ENCODE measurements at places on chromosomes 1 and 21.

- peak; percentile 43 for DNase-seq
These were observed at the start of gene SHISAL2A for GRCh38 chr1:52632732-52633290. TSS of gene SHISAL2A (plus strand) at chr1:52633168. CDS start at chr1:52633494, 326 bp downstream.

GRCh38 chr1:39359028-39359570, 132.3 kb upstream of the BMP8A start:
- DNase-seq, result no peak

- no peak for DNase-seq
These were observed 36.3 kb downstream of the TMEM51 start for GRCh38 chr1:15189692-15190370.

GRCh38 chr1:61081144-61081685, 1.1 kb upstream of the NFIA start:
- no peak for DNase-seq

DNA sequence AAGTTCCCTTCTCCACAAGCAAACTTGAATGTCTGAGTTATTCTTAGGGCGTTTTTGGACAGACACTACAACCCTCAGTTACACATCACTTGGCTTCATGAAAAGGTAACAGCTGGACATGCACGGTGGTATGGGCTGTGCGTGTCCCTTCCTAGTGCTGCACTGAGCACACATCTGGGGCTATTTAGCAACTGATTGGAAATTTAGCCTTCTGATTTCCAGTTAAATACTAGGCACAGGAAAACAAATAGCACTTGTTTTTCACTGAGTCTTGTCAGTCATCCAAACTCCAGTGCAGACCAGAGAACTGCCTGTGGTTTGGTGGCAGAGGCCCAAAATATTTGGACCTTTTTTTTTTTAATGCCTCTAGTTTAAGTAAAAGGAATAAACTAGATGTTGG, 134.7 kb downstream of the TGFBR3 start:
- DNase-seq, result no peak

DNA sequence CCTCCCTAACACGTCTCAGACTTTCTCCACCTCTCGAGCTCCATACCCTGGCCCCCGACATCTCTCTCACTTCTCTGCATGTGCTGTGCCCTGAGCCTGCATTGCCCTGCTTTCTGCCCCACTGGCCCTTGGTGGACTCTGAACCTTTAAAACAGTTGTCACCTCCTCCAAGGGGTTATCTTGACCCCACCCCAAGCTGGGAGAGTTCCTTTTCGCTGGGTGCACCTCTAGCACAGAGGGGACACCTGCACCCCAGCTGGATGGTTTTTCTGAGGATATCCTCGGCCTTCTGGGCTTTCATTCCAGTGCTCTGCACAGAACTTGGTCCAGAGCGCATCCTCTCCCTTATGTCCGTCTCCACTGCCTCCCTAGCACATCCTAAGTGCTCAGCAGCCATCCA, 4.2 kb upstream of the CDCP2 start:
- DNase-seq, result no peak

GRCh38 chr1:55262822-55263221, 47.7 kb upstream of the USP24 start:
- no peak for DNase-seq

GRCh38 chr1:103190766-103191165, 82.4 kb upstream of the COL11A1 start:
- no peak for DNase-seq

DNA sequence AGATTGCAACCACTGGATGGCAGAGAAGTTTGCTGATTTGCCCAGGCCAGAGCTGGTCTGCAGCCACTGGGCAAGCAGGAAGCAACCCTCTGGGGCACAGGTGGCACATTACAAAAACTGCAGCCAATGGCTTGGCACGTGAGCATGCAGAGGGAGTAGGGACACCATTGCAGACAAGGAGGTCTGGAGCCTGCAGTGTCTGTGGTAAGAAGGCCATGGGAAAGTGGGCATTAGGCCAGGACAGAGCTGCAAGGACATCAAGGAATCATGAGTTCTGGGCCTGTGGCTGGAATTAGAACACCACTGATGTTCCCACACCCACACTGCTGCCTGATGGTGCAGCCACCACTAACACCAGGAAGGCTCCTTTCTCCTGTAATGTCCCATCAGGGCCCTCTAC, 113.0 kb downstream of the TSEN15 start:
- no peak for DNase-seq

GRCh38 chr1:202210385-202210784, 16.8 kb downstream of the LGR6 start:
- DNase-seq, result no peak

DNA sequence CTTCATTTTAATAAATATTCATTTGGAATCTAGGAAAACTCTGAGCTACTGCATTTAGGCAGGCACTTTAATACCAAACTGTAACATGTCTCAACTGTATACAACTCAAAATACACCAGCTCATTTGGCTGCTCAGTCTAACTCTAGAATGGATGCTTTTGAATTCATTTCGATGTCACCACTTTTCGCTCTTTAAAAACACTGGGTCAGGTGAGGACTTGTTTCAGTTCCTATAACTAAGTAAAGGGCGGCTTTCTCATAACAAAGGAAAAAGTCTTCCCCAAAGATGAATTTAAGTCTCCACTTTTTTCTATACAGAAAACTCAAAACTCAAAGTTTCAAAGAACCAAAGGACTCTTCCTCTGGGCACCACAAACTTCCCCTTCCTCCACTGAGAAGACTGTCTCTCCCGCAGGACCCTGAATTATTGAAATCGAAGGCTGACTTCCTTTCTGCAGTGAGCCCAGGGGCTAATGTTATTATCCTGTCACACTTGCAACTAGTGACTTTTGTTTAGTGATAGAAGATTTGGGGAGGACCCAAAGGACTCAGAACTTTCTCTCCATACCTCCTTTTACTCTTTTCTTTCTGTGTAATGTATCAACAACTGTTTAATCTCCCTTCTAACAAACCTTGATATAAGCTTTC, 9.7 kb upstream of the DHX9 start:
- peak; percentile 55 for DNase-seq

- no peak for DNase-seq
These were observed 255.8 kb downstream of the TGFB2 start for GRCh38 chr1:218600968-218601367.

DNA sequence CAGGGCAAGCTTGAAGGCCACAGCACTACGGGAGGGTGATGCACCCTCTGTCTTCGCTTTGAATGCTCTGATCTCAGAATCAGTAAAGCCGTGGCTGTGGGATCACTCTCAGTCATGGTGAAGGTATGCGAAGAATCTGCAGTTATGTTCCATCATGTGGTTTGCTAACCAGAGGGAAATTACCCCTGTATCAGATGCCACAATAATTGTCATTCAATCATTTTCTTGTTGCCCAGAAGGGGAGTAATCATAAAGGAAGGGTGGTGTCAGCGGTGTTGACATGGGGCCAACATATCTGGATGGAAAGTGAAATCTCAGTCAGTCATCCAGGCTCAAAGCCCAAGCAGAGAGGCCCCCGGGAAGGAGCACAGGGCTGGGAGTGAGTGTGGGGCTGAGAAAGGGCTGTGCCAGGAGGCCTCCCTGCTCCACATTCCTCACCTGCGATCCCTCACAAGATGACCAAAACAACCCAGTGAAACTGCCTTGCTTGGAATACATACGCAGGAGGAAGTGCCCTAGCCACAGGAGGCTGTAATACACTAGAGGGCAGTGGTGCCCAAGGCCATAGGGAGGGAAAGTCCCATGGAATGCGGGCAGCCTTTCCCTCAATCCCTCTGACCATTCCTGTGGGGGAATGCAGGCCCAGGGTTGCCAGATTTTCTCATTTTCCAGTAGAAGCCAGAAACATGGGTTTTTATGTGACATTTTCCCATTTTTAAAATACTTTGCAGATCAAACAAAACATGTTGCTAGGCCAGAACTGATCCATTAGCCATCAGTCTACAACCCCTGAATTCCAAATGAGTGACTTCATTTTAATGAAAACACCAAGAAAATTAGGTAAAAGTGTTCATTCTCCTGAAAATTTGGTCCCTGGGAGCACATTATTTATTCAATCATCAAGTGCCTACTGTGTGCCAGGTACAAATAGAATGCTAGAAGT, 95.7 kb upstream of the VANGL1 start:
- peak; percentile 26 for DNase-seq

DNA sequence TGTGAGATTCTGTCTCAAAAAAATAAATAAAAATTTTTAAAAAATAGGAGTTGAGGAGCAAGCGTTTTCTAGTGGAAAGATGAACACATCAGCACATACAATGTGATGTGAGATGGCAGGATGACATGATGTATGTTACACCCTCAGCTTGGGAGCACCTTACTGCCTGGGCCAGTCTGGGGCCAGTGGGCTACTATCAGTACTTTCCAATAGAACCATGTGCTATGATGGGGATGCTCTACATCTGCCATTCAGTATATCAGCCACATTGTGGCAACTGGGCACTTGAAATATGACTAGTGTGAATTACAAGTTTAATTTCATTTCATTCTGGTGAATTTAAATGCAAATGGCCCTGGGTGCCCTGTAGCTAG, 156.0 kb downstream of the PGBD5 start:
- no peak for DNase-seq

- DNase-seq, result no peak
These were observed 38.0 kb downstream of the LAMC1 start for GRCh38 chr1:183061194-183061593.

DNA sequence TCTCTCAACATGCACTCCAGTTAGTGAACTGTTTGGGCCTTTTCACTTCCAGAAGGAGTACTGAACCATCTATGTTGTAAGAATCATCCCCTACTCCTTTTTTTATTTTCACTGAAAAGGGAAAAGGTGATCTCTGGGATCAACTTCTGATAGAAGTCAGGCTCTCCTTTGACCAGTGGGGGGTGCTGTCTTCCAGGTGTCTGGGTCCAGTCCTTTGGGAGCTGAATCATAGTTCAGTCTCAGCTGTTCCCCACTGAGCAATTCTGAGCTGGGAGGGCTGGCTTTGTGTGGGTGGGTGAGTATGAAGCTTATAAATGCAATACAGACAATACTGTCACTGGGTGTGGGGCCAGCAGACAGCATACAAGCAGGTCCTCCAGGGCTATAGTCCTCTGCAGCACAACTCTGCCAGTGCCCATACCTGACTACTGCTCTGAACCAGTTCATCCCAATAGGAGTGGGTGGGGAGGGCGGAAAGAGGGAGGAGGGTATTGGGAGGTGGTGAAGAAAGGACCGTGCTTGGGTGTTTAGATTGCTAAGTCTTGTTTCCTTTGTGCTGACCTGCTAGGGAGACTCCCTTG, 12.5 kb upstream of the SARS1 start:
- peak; percentile 59 for DNase-seq

- no peak for DNase-seq
These were observed 12.7 kb downstream of the KYAT3 start for GRCh38 chr1:88979749-88980116.

DNA sequence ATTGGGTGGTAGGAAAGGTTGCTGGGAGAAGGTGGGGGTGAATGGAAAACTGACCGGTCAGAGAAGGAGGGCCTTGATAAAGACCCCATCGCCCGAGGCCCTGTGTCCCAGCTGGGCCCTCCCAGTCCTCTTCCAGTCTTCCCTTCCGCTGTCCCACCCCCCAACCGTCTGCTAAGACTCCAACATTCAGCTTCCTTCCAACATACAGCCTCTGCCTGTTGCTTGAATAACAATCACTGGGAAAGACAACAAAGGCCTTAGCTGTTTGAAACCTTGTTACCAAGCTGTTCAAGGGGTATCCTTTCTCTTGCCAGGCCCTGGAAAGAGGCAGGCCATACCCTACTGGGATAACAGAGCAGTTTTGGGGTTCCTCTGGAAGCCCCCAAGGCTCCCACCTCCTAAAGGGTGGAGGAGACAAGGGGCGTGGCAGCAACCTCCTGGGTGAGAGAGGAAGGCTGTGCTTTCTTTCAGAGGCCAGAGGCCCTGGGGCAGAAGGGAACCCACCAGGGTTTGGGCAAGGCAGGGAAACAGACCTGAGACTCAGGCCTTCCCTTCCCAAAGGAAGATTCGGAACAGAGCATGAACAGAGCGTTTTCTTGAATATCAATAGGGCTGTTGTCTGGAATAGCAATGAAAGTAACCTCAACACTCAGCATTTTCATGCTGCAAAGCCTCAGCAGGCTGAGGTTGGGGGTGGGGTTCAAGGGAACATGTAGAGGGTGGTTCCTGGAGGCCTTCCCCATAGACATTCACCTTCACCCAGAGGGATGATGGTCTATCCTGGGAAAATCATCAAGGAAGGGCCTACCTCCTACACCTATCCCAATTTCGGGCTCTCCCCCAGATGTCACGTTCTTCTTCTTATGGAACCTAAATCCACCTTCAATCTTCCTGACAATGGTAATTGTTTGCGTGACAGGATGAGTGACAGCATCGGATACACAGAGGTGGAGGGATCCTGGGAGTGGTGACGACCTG, 4.1 kb downstream of the ETNK2 start:
- DNase-seq, result no peak

- DNase-seq, result peak; percentile 42
These were observed 40.3 kb downstream of the DIRAS3 start for GRCh38 chr1:68010090-68010489.

GRCh38 chr1:27600498-27601175, 3.3 kb downstream of the AHDC1 start:
- peak; percentile 68 for DNase-seq

- no peak for DNase-seq
These were observed 121.7 kb upstream of the KIAA0040 start for GRCh38 chr1:175314300-175314699.

GRCh38 chr1:18949686-18950400, 6.6 kb downstream of the IFFO2 start:
- no peak for DNase-seq

DNA sequence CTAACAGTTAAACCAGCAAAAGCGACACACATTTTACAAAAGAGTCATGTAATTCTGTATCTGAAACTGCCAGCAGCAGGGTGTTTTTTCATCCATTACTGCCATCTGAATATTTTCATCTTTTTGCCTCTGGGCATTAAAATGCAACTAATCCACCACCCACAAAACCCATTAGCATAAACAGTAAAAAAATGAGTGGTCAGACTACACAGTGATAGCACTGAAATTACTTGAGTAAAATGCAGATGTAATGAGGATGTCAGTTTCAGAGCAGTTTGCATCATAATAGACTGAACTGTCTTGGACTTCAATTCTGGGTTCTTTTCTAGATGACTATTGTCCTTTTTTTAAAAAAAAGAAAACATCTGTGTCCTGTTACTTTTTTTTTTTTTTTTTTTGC, 132.3 kb downstream of the GABPA start:
- DNase-seq, result no peak

DNA sequence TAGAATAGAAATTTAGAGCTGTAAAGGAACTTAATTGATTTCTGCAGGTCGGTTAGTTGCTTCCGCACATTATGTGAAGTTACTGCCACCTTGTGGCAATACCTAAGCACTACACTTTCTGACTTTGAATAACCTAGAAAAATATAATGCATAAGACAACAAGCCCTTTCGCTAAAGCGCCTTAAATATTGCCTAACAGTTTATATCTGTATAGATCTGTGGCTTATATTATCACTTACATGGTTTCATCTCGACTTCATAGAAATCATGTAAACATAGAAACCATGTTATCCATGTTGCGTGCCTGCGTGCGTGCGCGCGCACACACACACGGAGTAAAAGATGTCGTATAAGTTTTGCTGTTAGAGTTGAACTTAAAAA, 10.9 kb upstream of the IFI16 start:
- DNase-seq, result peak; percentile 55
